ENCODE measurements at places on chromosomes 12 and 14.

- no peak for DNase-seq
Observed at GRCh38 chr12:113424456-113424855, 2.3 kb downstream of the SDSL start.

DNA sequence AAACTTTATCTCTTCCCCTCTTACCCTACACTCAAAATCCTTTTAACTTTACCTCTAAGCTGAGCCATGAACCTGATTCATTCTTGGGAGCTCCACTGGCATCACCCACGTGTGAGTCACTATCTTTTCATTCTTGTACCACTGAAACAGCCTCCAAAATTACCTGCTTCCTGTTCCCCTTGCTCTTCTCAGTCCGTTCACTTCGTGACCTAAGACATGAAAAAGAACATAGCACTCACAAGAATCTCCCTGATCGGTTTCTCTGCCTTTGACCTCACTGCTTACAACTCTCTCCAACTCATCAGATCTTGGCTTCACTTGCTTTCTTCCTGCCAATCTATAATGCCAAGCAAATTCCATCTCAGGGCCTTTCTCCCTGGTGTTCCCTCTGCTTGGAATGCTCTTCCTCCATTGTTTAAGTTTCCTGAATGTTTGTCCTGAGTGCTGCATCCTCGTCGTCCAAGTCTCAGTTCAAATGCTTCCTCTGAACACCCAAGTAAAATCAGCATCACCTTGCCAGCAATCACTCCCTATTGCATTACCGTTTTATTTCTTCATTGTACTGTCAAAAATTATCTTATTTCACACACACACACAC, 9.2 kb downstream of the GLIPR1 start:
- peak; percentile 79 for DNase-seq

- DNase-seq: no peak
Observed at GRCh38 chr12:40203060-40203430, 21.8 kb upstream of the LRRK2 start.

DNA sequence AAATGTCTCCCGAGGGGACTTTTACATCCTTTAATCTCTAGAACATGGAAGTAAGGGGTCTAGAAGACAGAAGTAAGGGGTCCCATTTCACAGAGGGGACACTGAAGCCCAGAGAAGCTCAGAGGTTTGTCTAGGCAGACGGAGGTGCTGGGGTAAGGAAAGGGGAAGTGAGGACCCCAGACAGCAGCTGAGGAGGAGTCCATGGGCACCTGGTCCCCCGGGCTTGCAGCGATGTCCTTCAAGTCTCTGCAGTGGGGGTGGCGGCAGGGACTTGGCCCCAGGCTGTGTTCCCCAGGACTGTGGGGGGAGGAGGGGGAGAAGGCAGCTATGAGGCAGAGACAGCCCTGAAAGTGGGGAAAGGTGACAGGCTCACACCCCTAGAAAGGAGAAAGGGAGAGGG, 30.7 kb downstream of the DTX1 start:
- no peak for DNase-seq

GRCh38 chr12:81450920-81451739, 308.0 kb downstream of the PPFIA2 start:
- DNase-seq: peak; percentile 72

GRCh38 chr14:23375527-23376251, 1.2 kb upstream of the CMTM5 start:
- no peak for DNase-seq

DNA sequence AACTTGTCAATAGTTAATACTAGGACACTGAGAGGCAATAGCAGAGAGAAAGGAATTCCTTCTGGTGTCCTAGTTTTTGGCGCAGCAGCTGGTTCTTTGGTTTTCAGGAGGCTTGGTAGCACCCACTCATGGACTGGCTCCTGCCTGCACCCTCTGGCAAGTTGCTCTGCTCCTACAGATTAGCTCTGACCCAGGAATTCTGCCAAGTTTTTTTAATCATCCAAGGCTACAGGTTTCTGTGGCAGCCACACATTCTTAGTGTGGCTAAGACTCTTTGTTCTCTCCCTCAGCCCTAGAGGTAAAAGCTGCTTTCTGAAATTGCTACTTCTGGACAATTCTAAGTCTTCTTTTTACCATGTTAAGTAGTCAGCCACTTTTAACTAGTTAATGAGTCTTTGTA, 72.0 kb upstream of the FKBP4 start:
- DNase-seq: peak; percentile 15

- DNase-seq: no peak
Observed at GRCh38 chr14:77281852-77282410, 10.9 kb upstream of the NGB start.

- DNase-seq: no peak
Observed at GRCh38 chr14:34060651-34060999, 109.8 kb upstream of the EGLN3 start.

DNA sequence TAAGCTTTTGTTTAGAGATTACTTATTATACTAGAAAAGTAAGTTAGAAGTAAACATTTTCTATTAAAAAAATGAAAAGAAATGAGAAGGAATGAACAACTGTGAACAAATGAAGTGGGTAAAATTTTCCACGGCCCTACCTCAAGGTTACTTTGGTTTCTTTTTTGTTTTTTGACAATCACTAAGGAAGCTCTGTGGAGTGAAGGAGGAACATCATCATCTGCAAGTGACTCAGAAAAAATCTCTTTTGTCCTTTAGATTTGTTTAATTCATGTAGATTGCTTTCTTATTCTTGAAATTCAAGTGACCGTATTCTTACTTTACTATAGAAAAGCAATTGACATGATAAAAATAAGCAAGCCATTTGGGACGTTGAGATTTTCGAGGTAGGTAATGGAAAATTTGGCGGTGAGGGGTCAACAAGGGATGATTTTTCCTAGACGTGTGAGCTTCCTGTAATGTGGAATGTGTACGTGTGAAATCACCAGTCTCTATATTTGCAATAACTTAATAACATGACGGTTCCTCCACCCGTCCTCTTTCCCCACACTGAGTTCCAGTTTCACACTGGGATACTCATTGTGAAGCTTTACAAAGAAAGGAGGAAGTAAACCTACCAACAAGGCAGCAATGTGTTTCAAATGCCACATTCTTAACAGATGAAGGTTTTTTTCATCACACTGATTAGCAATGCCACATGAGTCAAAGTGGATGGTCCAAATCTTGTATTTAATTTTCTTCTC, 62.3 kb upstream of the EGLN3 start:
- peak; percentile 41 for DNase-seq

GRCh38 chr12:4284306-4284705, 10.7 kb downstream of the CCND2 start:
- DNase-seq: no peak

- DNase-seq: no peak
Observed at GRCh38 chr14:64970776-64971477, 1.2 kb downstream of the RAB15 start.

DNA sequence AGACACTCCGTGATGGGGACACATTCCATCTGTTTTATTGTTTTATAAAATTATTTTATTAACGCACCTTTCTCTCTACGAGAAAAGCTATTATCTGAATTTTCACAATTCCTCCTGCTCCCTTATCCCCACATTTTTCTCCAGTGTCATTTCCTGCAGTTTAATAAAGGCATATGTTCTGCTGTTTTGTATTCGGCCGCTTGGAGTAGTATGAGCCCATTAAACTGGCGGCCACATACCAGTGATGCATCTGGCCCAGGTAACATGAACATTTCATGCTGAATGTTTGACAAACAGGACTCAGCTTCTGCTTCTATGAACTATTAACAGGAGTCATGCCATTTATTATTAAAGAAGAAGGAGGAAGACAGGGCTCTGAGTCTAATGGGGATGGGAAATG, 511.0 kb downstream of the TMEM121 start:
- no peak for DNase-seq

DNA sequence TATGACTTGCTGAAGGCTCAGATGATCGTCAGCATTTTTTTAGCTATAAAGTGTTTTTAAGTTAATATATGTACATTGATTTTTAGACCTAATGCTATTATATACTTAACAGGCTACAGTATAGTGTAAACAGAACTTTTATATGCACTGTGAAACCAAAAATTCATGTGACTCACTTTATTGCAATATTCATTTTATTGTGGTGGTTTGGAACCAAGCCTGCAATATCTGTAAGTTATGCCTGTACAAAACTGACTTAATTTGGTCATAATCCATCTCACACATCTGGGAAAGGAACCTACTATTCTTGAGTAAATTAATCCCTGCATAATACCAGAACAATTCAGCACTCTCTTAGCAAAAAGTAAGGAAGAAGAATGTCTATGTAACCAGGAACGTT, 390.7 kb downstream of the SYT1 start:
- no peak for DNase-seq

DNA sequence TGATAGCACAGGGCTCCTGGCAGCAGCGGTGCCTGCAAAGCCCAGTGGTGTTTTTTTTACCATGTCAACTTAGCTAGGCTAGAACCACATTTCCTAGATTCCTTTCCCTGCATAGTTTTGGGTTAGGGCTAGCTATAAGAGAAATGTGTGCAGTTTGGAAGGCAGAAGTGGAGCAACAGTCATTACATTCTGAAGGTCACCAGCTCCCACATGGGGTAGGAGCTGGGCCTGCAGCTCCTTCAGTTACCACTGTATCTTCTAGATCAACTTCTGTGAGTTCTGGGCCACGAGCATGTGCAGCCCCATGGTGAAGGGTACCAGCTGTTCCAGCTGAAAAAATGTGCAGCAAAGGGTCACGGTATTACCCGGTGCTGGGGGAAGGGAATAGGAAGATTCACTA, 2.3 kb upstream of the SLC25A3 start:
- DNase-seq: no peak

- no peak for DNase-seq
Observed at GRCh38 chr12:28079539-28079938, 107.0 kb upstream of the PTHLH start.

- DNase-seq: no peak
Observed at GRCh38 chr12:85552461-85552860, 272.4 kb downstream of the ALX1 start.

GRCh38 chr12:102896067-102896466, 21.0 kb downstream of the PAH start:
- DNase-seq: no peak

GRCh38 chr12:49292729-49293055, 2.3 kb upstream of the PRPH start:
- no peak for DNase-seq

DNA sequence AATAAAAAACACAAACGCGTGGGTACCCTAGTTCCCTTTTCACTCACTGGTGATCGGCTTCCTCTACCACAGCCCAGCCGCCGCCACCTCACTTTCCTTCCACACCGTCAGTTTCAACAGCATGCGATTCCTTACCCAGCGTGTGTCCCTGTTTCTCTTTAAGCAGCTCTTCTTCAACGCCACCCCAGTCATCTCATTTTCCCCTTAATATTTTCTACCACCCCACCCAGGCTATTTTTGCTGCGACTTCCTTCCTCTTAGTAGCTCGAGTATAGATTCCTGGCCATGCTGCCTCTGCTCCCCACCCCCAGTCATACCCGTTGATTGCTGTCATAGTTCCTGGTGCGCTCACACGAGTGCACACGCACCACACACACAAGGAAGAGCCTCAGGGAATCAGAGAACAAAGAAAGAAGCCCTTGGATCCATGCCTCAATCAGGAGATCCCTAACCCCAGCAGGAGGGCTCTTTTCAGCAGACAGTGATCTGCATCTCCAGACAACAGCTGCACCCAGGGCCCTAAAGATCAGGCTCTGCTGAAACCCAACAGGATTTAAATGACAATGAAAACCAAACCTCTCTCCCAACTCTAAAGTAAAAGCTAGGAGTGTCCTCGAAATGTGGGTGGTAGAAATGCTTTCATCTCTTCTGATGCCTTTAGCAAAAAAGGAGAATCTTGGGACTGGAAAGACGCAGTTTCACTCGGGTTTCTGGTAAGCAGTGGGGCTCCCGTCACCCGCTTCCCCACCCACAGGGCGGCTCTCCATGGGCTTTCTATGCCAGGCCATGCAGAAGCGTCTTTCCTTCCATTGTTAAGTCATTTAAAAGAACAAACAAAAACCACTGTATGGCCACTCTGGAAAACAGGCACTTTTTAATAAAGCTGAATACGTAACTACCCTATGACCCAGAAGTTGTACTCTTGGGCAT, 23.8 kb downstream of the VPS37B start:
- peak; percentile 92 for DNase-seq

DNA sequence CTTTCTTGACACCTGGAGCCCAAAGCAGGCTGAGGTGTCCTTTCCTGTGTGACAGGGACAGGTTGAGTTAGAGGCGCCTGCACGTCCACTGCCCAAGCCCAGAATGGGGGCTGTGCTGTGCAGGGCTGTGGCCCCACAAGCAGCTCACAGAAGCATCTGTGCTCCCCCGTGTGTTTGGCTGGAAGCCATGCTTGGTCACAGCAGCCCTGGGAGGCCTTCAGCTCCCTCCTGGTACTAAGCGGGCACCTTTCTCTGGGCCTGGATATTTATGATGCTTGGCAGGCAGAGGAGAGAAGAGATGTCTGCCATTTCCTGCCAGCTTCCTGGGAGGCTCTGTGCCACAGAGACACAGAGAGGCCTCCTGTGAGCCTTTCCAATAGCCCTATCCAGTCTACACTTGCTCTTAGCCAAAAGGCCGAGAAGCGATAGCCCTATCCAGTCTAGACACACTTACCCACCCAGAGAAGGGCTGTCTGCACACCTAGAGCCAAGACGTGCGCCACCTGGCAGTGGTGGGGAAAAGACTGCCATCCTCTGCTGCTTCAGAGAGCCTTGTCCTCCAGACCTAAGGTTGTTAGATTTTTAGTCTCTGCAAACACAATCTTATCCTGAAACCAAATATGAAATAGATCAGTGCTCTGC, 117.4 kb downstream of the GCH1 start:
- no peak for DNase-seq

DNA sequence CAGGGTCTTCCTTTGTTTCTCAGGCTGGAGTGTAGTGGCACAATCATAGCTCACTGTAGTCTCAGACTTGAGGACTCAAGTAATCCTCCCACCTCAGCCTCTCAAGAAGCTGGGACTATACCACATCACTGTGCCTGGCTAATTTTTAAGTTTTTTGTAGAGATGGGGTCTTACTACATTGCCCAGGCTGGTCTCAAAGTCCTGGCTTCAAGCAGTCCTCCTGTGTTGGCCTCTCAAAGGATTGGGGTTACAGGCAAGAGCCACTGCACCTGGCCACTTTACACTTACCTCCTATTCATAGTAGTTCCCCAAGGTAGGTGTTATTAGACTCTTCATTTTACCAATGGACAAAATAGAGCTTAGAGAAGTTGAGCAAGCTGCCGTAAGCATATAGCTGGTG, 29.2 kb downstream of the STYX start:
- no peak for DNase-seq

- no peak for DNase-seq
Observed at GRCh38 chr14:93084402-93084801, 31.3 kb downstream of the ITPK1 start.

GRCh38 chr14:90045616-90046015, 16.2 kb upstream of the KCNK13 start:
- DNase-seq: no peak

DNA sequence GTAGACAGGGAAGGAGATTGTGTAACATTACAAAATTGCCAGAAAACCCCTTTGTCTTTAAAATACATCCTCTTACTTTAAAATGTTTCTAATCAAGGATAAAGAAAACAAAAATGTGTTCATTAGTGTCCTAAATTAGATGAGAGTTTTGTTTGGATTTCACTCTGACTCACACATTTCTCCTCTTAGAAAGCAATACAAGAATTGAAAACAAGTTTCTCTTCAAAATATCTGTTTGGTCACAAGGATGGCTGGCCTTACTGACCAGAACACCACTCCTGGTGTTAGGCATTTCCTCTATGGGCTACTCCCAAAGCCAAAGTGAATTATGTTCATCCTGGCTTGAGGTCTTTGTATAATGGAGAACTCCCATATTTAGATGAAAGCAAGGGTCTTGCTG, 6.4 kb downstream of the GUCY2C start:
- DNase-seq: no peak

GRCh38 chr14:35883677-35884293, 57.6 kb downstream of the BRMS1L start:
- peak; percentile 45 for DNase-seq
